ENCODE measurements at places on chromosomes 6 and 20.

DNA sequence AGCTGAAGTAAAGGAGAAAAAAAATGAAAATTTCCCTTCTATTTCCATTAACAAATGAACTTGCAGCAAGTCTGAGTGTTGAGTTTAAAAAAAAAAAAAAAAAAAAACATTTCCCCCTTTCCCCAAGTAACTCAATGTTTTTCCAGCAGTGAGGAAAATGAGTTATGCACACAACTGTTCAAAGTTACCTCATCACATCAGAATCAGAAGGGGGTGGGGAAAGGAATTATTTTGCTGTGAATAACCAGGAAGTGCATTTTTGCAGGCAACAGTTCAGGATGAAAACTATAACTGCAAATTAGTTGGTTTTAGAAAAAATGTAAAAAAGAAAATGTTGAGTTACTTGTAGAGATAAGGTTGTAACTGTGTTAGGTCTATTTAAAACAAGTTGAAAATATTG is 568.9 kb upstream of the CITED2 start:
- DNase-seq = no peak

DNA sequence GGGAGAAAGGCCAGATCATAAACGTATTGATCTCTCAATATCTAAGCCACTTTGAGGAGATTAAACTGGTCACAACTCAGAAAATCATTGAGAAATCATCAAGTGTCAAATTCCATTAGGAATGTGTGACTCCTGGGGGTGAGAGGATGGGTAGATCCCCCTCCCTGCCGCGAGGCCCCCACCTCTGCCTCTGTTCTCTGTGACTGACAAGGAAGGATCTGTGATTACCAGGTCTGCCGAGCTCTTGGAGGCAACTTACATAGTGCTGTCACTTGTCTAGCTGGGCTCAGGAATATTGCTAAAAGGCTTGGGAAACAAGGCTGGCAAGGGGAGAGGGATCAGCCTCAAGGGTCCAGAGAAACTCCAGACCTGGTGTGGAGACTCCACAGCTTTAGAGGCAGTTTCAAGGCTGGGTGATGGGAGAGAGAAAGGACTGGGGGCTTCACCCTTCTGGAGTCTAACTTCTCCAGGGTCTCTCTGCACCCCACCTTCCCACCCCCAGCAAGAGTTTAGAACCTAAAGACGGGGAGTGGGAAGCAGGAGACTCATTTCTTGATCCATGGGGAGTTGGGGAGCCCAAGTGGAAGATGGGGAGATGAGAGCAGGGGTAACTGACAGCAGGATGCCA is 11.6 kb upstream of the ARMC12 start:
- no peak for DNase-seq

GRCh38 chr6:84967965-84968364 is 203.6 kb upstream of the TBX18 start:
- no peak for DNase-seq

DNA sequence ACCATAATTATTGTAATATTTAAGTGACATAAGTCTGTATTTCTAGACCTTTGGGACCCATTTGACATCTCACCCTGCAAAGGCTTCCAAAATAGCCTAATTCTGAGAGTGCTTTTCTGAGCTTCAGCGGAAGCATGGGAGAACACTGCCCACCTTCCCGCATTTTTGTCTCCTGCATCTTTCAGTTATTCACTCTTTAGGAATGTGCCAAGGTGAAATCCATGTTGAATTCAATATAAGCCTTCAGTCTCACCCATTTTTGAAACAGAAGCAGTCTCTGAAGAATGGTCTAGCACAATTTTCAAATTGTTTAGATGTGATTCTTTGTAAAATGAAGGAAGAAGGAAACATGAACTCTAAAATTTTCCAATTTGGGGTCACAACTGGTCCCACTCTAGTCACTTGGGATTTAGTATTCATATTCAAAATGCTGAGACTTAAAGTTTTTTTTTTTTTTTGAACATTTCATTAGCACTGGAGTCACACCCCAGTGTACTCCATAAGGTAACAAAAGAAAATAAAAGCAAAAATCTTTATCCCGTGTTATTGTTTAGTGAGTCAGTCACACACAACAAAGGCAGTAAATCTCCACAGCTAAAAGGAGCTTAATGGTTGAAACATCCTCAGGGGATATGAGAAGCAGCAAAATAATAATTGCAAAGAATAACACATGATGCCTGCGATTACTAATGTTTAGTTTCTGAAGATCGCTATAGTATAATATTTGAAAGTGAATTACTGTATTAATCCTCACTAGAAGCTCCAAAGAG is 479.9 kb upstream of the BTBD3 start:
- DNase-seq = no peak

DNA sequence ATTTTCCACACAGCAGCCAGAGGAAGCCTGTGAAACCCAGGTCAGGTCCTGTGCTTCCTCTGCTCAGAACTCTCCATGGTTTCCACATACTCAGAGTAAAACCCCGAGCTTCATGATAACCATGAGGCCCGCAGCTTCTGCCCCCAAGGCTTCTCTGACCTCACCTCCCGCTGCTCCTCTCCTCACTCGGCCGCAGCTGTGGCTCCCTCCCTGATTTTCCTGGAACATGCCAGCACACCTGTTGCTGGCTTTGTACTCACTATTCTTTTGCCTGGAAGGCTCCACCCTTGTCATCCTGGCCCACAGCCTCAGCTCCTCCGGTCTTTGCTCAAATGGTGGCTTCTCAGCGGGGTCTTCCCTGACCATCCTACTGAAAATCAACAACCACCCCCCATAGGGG is 341.7 kb downstream of the PREX1 start:
- DNase-seq = no peak

- DNase-seq = peak; percentile 6
These were observed 78.3 kb upstream of the CLDN20 start for GRCh38 chr6:155185544-155185943.

- DNase-seq = no peak
These were observed 6.5 kb downstream of the PRND start for GRCh38 chr20:4728120-4728760.

DNA sequence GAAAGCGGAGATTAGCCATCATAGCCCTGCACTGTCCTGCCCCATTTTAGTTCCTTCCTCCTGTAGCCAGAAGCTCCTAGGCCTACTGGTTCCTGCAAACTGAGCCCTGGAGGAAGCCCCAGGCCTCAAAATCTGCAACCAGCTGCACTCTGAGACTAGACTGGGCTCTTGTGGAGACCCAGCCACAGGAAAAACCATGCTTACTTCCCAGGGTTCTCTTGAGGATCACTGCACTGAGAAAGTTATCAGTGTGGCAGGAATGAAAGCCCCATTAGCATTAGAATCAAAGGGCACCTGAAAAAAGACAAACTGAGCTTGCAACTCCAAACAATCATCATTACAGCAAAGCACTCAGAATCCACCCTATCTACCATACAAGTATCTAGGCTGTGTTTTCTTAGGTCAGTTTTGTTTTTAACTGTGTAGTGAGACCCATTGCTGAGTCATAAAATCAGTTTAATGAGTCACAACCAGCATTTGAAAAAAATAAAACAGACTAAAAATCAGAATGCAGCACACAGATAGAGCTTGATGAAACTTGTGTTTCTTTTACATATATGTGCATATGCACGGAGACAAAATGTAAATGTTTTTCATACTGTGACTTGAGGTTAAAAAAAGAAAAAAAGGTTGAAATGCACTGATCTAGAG is 91.0 kb downstream of the UNC5CL start:
- no peak for DNase-seq

DNA sequence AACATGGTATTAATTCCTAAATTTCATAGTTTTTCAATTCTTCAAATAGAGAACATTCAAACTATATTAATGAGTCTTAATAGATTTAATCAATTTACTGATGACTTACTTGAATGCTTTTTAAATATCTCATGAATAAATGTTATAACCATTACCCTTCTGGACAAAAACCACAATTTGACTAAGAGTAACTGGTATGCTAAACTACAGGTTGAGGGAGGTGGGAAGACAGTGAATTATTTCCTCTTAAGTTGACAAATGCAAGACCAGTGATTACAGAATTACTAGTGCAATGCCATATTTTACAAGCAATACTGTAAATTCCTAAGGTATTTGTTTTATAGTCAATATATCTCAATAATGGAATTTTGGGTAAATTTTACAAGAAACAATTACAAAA is 65.1 kb downstream of the REV3L start:
- no peak for DNase-seq

DNA sequence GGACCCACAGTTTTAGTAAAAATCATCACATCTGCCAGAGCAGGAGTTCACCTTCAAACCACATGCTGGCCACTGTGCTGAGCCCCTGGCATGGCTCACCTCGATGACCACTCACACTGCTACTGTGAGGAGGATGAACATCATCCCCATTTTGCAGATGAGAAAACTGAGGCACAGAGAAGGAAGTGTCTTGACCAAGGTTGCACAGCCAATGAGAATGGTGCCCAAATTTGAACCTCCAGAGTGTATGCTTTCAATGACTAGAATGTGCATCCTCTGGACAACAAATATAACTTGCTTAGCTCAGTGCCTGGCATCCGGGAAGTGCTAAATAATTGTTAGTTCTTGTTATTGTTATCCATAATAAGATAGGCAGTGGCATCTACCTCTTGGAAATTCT is 37.2 kb upstream of the FAM83D start:
- DNase-seq = no peak

DNA sequence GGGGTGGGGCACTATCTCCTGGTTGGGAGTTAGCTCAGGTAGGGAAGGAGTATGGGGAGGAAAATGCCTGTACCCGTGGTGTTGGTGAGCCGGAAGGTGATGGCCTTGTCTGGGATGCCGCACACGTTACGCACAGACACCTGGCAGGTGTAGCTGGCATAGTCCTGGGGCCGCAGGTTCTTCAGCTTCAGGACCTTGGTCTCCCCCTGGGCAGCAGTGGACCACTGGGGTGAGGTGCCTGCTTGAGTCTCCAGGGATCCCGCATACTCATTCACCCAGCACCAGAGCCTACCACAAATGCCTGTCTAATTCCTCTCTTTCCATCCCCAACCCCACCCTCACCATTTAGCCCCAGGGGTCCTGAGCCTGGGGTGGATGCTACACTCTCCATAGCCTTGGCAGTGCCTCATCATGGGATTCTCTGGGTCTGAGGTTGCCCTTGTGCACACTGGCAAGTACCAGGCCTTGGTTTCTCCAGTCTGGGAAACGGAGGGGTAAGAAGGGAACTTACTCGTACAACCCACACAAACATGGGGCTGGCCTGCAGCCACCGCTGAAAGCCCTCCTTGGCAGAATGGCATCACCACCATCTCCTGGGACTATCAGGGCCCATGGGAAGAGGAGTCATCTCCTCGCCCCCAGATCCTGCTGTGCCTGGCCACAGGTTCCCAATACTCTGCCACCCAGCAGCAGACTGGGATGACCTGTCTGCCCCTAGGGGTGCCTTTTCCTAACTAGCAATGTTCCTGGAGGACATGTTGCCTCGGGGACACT is 42.8 kb downstream of the MDGA1 start:
- DNase-seq = no peak

Data from stimulated activated CD4-positive, alpha-beta T cell treated with anti-CD3 and anti-CD28 coated beads, Interleukin-1b, Interleukin-23, amount 100 ng/mL, for 48 hours (primary cell).